ENCODE measurements at places on chromosomes 5 and 9.

DNA sequence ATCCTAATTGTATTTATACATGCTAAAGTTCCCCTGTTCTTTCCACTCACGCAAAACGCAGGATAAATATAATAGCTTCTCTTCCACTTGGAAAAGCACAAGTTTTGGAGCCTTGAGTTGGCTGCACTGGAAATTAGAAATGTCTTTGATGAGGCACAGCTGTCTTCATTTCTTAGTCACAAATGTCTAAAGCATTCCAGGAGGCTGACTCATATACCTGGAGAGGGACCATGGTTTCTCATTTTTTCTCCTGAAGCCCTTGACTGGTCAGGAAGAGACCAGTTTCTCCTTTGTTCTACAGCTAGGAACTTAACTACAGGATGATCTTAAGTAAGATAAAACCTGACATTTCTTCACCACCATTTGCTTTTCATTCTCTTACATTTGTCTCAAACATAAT lies 16.2 kb downstream of the MTX3 start:
- DNase-seq = no peak

DNA sequence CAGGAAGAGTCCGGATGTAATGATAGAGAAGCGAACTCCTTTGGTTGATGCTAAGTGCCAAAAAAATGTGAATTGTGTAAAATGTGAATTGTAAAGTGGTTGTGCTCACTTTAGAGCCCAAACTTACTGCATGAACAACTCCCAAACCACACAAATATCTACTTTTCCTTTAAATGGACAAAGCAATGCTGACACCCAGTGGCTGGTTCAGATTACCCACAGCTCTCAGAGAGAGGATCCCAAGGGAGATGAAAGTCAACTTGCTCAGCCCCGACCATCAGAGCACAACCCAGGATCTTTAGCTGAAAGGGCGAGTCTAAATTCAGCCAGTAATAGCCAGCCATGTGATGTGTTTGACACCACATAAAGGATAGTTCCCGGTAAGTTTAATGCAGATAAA lies 133.7 kb downstream of the NMUR2 start:
- no peak for DNase-seq

DNA sequence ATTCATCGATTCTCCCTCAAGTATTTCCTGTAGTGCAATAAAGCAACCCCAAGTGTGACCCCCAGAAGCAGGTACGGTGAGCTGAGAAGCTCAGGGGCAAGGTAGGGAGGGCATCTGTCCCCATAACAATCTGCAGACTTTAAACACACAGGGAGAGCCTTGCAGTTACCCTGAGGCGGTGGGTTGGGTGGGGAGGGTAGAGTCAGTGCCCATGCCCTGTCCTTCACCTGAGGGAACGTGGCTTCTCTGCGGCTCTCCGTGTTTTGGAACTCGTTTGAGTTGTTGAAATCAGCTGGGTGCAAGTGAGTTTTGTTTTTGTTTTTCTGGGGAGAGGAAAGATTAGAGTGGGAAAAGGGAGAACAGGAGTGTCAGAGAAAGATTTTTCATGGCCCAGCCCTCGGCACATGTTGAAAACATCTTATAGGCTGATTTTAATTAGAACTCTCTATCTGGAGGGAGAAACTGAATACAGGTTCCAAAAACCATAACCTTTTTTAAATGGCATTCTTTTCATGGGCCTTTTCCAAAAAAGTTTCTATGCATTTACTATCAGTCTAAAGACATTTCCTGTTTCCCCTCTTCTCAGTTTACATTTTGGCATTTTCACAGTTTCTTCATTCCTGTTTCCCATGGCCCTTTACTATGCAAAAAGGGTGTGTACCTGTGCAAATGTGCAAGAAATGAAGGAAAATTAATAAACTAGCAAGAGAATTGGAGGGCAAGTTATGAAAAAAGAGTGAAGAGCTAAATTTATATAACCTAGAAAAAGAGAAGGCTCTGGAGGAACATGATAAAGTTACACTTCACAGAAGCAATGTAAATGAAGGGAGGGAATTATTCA lies 266.5 kb upstream of the VLDLR start:
- DNase-seq = no peak

- DNase-seq = no peak
These were observed 38.1 kb upstream of the IL17B start for GRCh38 chr5:149416987-149417710.

GRCh38 chr5:135212361-135213026 lies 178.5 kb upstream of the PITX1 start:
- no peak for DNase-seq

All from RWPE2 (cell line).